ENCODE measurements at places on chromosomes 4 and X.

DNA sequence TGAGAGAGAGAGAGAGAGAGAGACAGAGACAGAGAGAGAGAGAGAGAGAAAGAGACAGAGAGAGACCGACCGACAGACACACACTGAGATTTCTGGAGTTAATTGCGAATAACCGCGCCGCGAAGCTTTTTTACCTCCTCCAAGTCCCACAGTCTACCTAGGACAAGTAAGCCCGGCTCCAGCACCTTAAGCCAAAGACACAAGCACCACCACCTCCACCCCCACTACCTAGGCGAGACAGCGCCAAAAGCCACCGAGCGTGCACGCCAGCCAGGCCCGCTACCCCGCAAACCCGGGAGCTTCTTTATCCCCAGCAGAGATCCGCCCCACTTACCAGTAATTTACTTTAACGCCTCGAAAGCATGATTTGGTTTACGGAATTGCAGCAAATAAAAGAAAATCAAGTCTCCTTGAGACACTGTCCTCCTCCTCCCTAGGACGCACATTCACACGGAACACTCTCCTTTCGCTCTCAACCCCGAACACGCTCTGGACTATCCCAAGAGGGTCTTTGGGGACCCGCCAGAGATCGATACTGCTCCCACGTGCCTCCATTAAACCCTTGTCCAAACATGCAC lies 649.6 kb upstream of the DIPK2B start:
- peaks cover 40% of the 10 kb centered on the region for H3K36me3 ChIP-seq
- DNase-seq = peak; percentile 14
- H3K27me3 ChIP-seq = no peaks in the 10 kb centered on the region
- peak overlapping the region; percentile 90 for H3K27ac ChIP-seq
- H3K4me3 ChIP-seq = peak overlapping the region; percentile 97
- peaks cover 47% of the 10 kb centered on the region for H3K4me1 ChIP-seq

- DNase-seq = peak; percentile 13
- H3K27me3 ChIP-seq = peaks cover 29% of the 10 kb centered on the region
- no peak overlapping the region for H3K27ac ChIP-seq
- H3K4me1 ChIP-seq = 0 out of 2 replicates have a peak, but pooled peaks cover 6% of the 10 kb centered on the region
These were observed 4.7 kb downstream of the HS3ST1 start for GRCh38 chr4:11424000-11424399.

DNA sequence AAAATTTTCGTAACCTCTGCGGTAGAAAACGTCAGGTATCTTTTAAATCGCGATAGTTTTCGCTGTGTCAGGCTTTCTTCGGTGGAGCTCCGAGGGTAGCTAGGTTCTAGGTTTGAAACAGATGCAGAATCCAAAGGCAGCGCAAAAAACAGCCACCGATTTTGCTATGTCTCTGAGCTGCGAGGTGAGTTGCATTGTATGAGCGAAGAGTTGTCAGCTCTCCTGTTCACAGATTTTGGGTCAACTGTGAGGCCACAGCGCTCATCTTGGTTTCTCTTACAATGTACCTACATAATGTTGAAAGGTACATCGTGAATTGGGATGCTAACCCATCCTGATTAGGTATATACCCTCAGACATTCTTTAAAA lies 486 bp downstream of the CLCN3 start:
- peak overlapping the region; percentile 100 for H3K27ac ChIP-seq
- no peak for DNase-seq
- peak overlapping the region; percentile 95 for H3K4me3 ChIP-seq
- H3K27me3 ChIP-seq = no peaks in the 10 kb centered on the region
- H3K36me3 ChIP-seq = no peaks in the 10 kb centered on the region

- H3K36me3 ChIP-seq = no peaks in the 10 kb centered on the region
- no peak overlapping the region for H3K27ac ChIP-seq
- no peak for DNase-seq
- no peak overlapping the region for H3K4me3 ChIP-seq
These were observed 23.9 kb downstream of the FBXO8 start for GRCh38 chr4:174259580-174259979.

DNA sequence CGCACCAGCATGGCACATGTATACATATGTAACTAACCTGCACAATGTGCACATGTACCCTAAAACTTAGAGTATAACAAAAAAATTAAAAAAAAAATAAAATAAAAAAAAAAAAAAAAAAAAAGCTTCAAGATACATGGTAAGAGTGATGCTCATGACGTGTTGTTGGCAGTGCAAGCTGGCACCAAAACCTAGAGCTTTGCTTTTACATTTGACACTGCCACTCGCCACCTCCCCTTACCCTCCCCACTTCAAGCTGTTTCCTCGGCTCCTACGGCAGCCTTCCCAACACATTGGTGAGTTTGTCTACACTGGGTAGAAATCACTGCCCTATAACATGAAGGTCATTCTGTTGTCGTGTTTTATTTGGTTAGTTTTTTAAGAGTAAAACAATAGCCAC lies 197.6 kb upstream of the ANXA3 start:
- H3K36me3 ChIP-seq = 0 out of 2 replicates have a peak, but pooled peaks cover 6% of the 10 kb centered on the region
- DNase-seq = no peak
- 0 out of 2 replicates have a peak overlapping the region, but pooled peaks have one; percentile 21 for H3K27ac ChIP-seq
- peaks cover 19% of the 10 kb centered on the region for H3K4me1 ChIP-seq

DNA sequence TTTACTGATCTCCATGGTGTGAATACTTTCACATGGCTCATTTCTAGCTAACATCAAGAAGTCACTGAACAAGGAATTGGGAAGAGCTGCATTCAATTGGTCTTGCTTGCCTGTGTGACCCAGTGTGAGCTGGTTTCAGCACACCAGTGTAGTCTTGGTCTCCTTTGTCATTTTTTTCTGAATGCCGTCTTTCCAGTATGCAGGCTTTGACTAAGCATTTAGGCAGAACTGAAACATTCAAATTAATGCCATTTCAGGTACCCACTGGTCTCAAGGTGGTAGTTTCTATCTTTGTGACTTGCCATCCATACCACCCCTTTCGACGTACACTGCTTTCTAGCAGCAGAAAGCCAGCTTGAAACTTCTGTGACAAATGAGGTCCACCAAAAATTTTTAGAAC lies 550.5 kb upstream of the BOD1L1 start:
- no peaks in the 10 kb centered on the region for H3K27me3 ChIP-seq
- peaks cover 91% of the 10 kb centered on the region for H3K4me1 ChIP-seq
- peak overlapping the region; percentile 75 for H3K27ac ChIP-seq
- H3K36me3 ChIP-seq = no peaks in the 10 kb centered on the region
- no peak overlapping the region for H3K4me3 ChIP-seq

DNA sequence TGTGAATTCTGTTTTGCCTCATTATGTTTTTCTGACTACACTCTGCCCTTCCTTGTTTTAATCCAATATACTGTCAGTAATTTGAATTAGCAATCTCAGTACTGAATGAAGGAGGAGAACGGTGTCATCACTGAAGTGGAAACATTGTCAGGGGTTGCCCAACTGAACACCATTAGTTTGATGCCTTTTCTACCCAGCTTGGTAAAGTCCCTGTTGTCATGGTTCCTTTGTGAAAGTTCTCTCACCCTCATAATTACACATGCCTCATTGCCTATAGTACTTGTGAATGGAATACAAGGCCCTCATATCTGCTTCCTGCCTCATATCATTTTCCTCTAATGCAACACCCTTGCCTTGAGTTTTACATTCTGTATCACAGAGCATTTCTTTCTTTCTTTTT lies 76.9 kb downstream of the RRAGB start:
- no peaks in the 10 kb centered on the region for H3K36me3 ChIP-seq
- no peak for DNase-seq
- H3K4me3 ChIP-seq = no peak overlapping the region
- H3K27me3 ChIP-seq = no peaks in the 10 kb centered on the region
- H3K4me1 ChIP-seq = no peaks in the 10 kb centered on the region
- H3K27ac ChIP-seq = no peak overlapping the region

GRCh38 chr4:168486912-168487281 lies 6.6 kb upstream of the DDX60L start:
- no peak overlapping the region for H3K27ac ChIP-seq
- no peaks in the 10 kb centered on the region for H3K36me3 ChIP-seq
- H3K27me3 ChIP-seq = peaks cover 6% of the 10 kb centered on the region
- no peak for DNase-seq
